Natural killer cell treated with Interleukin-12 subunit alpha and Interleukin-12 subunit beta and Interleukin-15 and Interleukin-18, amount 100 ng/mL, for 72 hours (primary cell): ENCODE measurements at places on chromosomes 5 and 9. TPM values are rescaled to one million over a fixed set of nuclear protein-coding genes. Genes with fewer than 3 reads are reported as not detected.

The PDZD2 gene
- not detected for total RNA-seq

The SREK1IP1 gene
- total RNA-seq = 19.9 TPM

GRCh38 chr5:59034498-59035186, 451.8 kb downstream of the RAB3C start:
- H3K27ac ChIP-seq = peak overlapping the region; percentile 81
- H3K27me3 ChIP-seq = no peaks in the 10 kb centered on the region
- H3K4me3 ChIP-seq = peak overlapping the region; percentile 98
- peaks cover 70% of the 10 kb centered on the region for H3K4me1 ChIP-seq
- peaks cover 22% of the 10 kb centered on the region for H3K36me3 ChIP-seq

GRCh38 chr5:56070851-56071465, 76.2 kb upstream of the IL6ST start:
- no peak overlapping the region for H3K4me3 ChIP-seq
- no peak for DNase-seq
- H3K27ac ChIP-seq = no peak overlapping the region
- H3K36me3 ChIP-seq = no peaks in the 10 kb centered on the region
- H3K27me3 ChIP-seq = peaks cover 8% of the 10 kb centered on the region

GRCh38 chr5:110203661-110204060, 513.9 kb downstream of the MAN2A1 start:
- no peaks in the 10 kb centered on the region for H3K27me3 ChIP-seq
- H3K4me1 ChIP-seq = no peaks in the 10 kb centered on the region
- DNase-seq = no peak
- H3K4me3 ChIP-seq = no peak overlapping the region
- H3K36me3 ChIP-seq = no peaks in the 10 kb centered on the region
- no peak overlapping the region for H3K27ac ChIP-seq

The IRX1 gene
- total RNA-seq = not detected

DNA sequence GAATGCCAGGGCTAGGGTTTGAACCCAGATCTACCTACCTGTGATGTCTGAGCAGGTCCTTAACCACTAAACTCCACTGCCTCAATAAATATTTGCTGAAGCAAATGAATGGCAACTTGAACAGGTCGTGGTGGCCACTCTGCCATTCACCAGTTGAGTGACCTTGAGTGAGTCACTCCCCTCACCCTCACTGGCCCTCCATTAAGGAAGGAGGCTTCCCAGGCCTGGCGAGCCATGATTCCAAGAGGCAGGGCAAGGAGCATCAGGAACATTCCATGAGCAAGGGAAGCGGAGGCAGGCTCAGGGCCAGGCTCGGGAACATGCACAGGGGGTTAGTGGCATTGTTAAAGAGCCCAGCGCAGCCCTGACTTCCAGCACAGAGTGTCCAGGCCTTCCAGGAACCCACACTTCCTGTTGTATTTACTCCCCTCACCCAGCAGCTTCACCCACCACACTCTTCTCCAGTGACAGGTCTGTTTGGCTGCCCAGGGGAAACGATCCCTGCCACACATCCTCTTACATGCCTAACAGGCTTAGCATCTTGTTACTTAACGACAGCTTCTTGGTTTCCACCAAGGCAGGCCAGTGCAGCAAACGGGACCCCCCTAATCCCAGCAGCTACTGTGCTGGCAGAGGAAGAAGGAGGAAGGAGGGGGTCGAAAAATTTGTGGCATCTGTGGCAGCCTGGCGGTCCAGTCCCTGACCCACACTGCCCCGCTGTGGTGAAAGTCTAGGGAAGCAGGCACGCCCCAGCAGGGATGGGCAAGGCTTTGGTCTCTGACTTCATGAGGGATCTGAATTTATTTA, 43.7 kb upstream of the TTC1 start:
- no peak overlapping the region for H3K4me3 ChIP-seq
- no peak overlapping the region for H3K27ac ChIP-seq
- no peaks in the 10 kb centered on the region for H3K36me3 ChIP-seq
- H3K4me1 ChIP-seq = no peaks in the 10 kb centered on the region
- no peak for DNase-seq

- no peak overlapping the region for H3K27ac ChIP-seq
- no peaks in the 10 kb centered on the region for H3K36me3 ChIP-seq
- H3K27me3 ChIP-seq = no peaks in the 10 kb centered on the region
These were observed 598.2 kb upstream of the KLF4 start for GRCh38 chr9:108087781-108088180.

DNA sequence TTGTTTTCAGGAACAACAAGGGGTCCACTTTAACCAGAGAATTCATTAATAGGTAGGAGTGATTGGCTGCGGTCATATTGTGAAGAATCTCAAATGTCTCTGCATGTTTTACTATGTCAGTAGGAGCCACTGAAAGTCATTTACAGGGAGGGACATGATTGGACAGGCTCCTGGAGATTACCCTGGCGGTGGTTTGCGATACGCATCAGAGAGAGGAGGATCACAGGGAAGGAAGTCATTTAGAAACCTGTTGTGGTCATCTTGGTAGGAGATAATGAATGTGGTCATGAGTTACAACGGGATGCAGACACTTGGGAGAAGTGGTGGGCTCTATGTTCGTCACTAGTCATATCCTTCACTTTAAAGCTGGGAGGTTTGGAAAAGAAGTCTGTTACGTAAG, 262.8 kb downstream of the FAM114A2 start:
- peaks cover 31% of the 10 kb centered on the region for H3K27me3 ChIP-seq
- no peaks in the 10 kb centered on the region for H3K4me1 ChIP-seq
- DNase-seq = no peak
- H3K27ac ChIP-seq = no peak overlapping the region

- H3K27me3 ChIP-seq = no peaks in the 10 kb centered on the region
- peak overlapping the region; percentile 77 for H3K4me3 ChIP-seq
- no peak for DNase-seq
- H3K36me3 ChIP-seq = no peaks in the 10 kb centered on the region
- peaks cover 25% of the 10 kb centered on the region for H3K4me1 ChIP-seq
These were observed 1.8 kb downstream of the PTGES2 start for GRCh38 chr9:128125580-128126354.

The RNF224 gene
- total RNA-seq = not detected

DNA sequence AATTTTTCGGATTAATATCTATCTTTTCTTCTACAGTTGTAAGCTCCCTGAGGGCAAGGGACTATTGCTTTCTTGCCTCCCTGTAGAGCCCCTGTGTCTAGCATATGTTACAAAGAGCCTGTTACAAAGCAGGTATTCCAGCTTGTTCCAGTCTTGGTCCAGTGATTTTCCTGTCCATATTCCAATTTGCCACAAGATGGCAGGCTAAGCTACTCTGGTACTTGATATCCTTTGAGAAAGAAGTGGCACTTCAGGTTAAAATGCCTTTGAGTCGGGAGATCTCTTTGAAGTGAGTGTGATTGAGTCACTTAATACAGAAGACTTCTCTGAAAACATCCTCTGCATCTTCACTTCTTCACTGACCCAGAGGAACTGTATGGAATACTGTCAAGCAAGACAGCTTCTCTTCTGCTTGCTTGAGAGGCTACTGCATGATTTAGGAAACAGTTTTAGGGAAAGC, 24.5 kb downstream of the CAVIN4 start:
- peaks cover 15% of the 10 kb centered on the region for H3K4me1 ChIP-seq
- no peak overlapping the region for H3K4me3 ChIP-seq
- no peaks in the 10 kb centered on the region for H3K36me3 ChIP-seq
- no peak for DNase-seq
- no peak overlapping the region for H3K27ac ChIP-seq
- H3K27me3 ChIP-seq = no peaks in the 10 kb centered on the region

- no peak overlapping the region for H3K4me3 ChIP-seq
- H3K4me1 ChIP-seq = no peaks in the 10 kb centered on the region
- H3K27ac ChIP-seq = no peak overlapping the region
- no peak for DNase-seq
These were observed 20.4 kb upstream of the PAPPA start for GRCh38 chr9:116133163-116133562.

DNA sequence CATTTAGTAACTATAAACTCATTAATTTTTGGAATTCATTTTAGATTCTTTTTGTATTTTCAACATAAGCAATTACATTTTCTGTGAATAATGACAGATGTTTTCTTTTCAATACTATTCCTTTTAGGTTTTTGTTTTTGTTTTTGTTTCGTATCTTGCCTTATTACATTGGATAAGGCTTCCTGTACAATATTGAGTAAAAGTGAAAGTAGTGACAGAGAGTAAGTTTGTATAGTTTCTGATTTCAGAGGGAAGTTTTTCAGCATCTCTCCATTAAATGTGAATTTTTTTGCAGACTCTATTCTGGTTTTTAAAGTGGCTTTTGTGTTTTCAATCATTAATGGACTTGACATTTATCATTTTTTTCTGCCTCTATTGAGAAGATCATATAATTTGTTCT, 12.8 kb upstream of the CAMK4 start:
- H3K4me3 ChIP-seq = no peak overlapping the region
- H3K36me3 ChIP-seq = no peaks in the 10 kb centered on the region
- H3K4me1 ChIP-seq = no peaks in the 10 kb centered on the region
- H3K27ac ChIP-seq = no peak overlapping the region
- peaks cover 21% of the 10 kb centered on the region for H3K27me3 ChIP-seq
- no peak for DNase-seq

The GTF2H2C gene
- total RNA-seq = 37.2 TPM

DNA sequence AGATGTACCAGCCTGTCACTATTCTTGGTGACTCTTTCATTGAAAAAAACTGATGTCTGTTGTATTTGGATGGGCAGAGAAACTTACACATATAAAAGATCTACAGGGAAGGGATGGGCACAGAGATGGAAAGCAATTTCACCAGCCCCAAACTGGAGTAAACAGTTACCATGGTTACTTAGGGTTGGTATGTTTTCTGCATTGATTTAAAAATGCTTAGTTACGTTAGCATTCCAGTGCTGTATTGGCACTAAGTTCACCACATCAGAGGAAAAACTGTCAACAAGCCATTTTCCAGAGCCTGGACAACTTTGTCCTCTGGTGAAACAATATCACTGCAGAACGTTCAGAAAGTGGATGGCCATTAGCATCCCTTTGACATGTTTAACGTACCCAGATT, 28.0 kb downstream of the MARCHF3 start:
- H3K4me1 ChIP-seq = peaks cover 16% of the 10 kb centered on the region
- H3K27ac ChIP-seq = no peak overlapping the region
- no peaks in the 10 kb centered on the region for H3K27me3 ChIP-seq
- no peak overlapping the region for H3K4me3 ChIP-seq
- H3K36me3 ChIP-seq = no peaks in the 10 kb centered on the region
